ENCODE measurements at places on chromosomes 4 and X.

DNA sequence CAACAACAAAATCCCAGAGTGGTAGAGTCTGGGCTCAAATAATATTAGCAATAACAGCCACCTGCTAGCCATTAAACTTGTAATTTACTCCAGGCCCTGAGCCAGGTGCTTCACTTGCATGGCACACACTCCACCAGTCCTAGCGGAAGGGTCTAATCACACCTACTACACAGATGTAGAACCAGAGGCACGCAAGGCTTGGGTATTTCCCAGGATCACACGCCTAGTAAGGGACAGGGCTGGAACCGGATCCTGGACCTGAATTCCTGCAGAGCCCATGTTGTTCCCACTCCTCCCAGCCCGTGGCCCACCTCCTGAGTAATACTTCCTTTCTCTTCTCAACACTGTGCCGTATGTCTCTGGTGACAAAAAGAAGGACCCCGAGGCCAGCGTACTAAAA, 5.7 kb downstream of the MAGEA1 start:
- DNase-seq, result no peak

GRCh38 chr4:25454476-25454875, 77.4 kb downstream of the ANAPC4 start:
- DNase-seq, result no peak

GRCh38 chr4:38948551-38948950, 80.9 kb downstream of the FAM114A1 start:
- DNase-seq, result no peak

- DNase-seq, result no peak
Observed at GRCh38 chr4:113823291-113823659, 61.7 kb upstream of the CAMK2D start.

DNA sequence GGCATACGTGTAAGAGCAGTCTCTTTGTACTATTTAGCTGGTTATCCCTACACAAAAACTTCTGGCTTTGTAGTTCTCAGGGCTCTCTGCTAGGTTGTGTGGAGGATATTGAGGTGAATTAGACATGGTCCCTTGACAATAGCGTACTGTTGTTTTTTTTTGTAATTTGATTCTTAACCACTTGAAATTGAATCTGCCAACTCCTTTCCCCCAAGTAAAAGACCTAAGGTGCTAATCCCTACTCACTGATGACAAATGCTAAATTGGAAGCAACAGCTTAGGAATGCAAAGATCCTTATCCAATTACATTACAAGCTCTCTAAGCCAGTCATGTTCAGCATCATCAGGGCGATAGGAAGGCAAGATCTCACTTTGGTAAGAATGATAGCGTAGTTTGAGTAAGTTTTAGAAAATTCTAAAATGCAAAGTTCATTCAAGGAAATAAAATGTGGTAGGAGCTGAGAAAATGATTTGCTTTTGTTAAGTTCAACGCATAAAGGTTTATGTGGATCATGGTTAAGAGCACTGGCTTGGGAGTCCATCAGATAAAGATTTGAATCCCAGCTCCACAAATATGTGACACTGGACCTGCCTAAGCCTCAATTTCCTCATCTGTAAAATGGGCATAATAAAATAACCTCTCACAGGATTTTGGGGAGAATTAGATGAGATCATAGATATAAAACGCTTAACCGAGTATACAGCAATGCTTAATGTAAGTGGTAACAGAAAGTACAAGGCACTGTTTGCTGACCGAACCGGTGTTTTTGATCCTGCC, 39.3 kb downstream of the DOCK11 start:
- no peak for DNase-seq

- no peak for DNase-seq
Observed at GRCh38 chrX:119055687-119056086, 17.1 kb upstream of the CT47C1 start.

DNA sequence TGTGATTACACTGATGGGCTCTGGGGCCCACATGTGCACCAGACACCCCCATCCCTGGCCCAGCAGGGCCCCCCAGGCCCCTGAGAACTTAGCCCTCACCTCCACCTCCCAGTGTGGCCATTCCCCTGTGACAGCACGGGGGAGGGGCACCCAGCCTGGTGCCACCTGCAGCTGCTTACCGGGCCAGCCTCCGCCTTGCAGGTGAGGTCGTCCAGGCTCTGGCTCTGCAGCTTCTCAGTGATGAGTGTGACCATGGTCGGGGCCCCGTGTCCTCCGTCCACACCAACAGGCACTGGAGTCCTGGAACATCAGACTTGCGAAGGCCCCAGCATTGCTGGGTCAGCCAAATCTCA, 15.6 kb downstream of the FAM53A start:
- no peak for DNase-seq

- no peak for DNase-seq
Observed at GRCh38 chr4:133186210-133186609, 37.1 kb downstream of the PCDH10 start.

- DNase-seq, result no peak
Observed at GRCh38 chr4:173287486-173287885, 46.7 kb downstream of the HMGB2 start.

DNA sequence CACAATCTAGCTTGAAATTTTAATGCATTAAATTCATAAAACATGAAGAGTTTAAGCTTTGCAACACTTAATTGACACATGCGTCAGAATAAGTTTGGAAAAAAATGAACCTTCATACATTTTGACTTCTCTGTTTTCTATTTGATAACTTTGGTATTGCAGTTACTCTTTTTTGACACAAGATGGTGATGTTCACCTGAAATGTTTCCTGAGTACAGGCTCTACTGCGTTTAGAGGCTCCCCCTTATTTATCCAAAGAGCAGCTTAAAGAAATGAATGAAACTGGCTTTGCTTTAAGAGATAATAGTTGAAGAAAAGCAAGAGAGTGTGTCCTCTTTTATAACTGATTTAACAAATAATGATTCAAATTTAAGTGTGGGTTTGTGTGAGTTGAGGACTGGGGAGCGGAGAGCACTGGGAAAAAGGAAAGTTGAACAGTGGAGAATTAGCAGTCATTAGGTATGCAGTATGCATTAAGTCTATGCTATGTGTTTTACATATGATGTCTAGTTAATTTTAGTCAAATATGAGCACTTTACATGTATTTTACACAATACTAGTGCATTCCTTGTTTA, 180.6 kb upstream of the NUDT6 start:
- DNase-seq, result no peak

GRCh38 chrX:153635788-153636668, 11.0 kb upstream of the DUSP9 start:
- no peak for DNase-seq

- no peak for DNase-seq
Observed at GRCh38 chr4:68734095-68734494, 63.6 kb upstream of the UGT2B15 start.

- DNase-seq, result no peak
Observed at GRCh38 chr4:183408796-183409195, 35.6 kb upstream of the CDKN2AIP start.

- DNase-seq, result no peak
Observed at GRCh38 chr4:8740666-8741395, 130.8 kb downstream of the HMX1 start.

DNA sequence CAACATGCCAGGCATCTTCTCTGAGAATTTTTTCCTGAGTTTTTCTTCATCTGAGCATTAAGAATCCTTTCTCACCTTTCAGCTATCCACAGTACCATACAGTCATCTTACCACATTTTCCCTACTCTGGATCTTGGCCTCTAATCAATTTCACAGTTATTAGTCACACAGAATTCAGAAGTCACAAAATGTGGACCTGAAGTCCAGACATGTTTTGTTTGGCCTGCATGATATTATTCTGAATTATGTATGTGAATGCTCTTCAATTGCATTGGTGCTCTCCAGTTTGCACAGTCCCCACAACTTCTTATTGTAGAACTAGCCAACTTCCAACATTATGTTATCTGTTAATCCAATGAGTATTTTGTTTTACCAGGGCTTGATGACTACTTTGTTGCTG, 102.3 kb upstream of the GRIA3 start:
- no peak for DNase-seq

DNA sequence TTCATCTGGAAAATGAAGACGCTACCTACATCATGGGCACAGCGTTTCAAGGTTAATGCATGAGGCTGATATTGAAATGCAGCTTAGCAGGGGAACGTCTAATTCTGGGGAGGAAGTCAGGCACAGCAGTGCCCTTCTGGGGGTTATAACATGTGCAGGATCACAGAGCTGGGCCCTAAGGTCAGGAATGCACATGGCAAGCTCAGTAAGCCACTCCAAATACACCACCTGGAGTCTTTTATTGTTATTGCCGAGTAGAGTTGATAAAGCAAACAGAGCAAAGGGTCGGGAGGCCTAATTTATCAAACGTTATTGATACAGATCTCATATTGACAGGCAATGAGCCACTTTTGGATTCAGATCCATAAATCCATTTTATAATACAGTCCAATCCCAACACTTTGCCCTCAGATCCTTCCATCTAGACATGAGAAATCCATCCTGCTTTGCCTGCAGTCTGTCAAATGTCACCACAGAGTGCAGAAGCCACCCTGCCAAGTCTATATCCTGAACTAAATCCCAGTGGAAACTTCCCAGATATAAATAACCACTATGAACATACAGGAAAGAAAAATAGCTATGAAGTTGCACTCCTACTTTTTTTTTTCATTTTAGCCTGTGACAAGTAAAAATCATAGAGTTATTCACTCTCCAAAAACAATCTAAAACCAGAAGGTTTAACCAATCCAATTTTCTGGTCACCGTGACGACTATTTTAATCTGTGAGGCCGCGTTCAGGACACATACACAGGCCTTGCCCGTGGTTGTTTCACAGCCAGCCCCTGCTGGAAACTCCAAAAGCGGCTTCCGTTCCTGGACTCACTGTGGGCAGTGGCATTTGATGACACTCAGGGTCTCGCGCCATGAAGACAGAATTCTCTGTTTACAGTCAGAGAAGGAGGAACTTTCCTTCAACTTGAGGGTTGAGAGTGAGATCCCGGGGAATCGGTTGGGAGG, 335.4 kb downstream of the DHX15 start:
- no peak for DNase-seq

All from stimulated activated CD4-positive, alpha-beta T cell treated with anti-CD3 and anti-CD28 coated beads, Interleukin-1b, Interleukin-23, amount 100 ng/mL, for 1 hour (primary cell).